ENCODE measurements at places on chromosomes 4 and X. TPM values are rescaled to one million over a fixed set of nuclear protein-coding genes. Genes with fewer than 3 reads are reported as not detected.

The EXOC1 gene
- total RNA-seq, result 32.9 TPM

The TET2 gene
- total RNA-seq, result 24.7 TPM

DNA sequence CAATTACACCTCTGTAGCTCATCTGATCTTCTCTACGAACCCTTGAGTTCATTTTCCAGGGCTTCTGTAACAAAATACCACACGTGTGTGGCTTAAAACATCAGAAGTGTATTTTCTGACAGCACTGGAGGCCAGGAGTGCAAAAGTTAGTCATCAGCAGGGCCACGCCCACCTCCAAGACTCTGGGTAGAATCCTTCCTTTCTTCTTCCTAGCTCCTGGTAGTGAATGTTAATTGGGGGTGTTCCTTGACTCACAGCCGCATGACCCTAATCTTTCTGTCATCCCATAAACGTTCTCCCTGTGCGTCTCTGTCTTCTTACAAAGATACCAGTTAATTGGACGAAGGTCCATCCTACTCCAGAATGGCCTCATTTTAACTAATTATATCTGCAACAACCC lies 115.0 kb downstream of the TRIML1 start:
- no peaks in the 10 kb centered on the region for H3K36me3 ChIP-seq
- no peak overlapping the region for H3K27ac ChIP-seq
- H3K4me3 ChIP-seq, result no peak overlapping the region
- DNase-seq, result no peak

DNA sequence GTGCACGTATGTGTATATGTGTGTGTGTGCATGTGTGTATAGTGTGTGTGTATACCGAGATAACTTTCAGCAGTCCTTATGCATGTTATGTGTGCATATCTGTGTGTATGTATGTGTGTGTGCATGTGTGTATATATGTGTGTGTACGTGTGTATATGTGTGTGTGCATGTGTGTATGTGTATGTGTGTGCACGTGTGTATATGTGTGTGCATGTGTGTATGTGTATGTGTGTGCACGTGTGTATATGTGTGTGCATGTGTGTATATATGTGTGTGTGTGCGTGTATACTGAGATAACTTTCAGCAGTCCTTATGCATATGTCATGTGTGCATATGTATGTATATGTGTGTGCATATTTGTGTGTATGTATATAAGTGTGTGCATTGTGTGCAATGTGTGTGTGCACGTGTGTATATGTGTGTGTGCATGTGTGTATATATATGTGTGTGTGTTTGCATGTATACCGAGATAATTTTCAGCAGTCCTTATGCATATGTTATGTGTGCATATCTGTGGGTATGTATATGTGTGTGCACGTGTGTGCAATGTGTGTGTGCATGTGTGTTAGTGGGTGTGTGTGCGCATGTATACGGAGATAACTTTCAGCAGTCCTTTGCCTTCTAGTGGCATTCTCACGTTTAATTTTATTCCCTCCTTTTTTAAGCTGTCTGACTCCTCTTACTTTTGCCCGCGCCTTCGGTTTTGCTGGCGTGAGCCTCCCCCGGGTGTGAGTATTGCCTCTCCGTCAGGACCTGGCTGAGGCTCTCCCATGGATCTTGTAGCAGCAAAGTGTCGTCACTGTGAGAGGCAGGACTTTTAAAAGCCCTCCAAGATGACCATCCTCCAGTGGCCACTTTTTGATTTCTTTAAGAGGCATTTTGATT lies 99.6 kb upstream of the SHOX start:
- no peaks in the 10 kb centered on the region for H3K4me1 ChIP-seq
- no peaks in the 10 kb centered on the region for H3K27me3 ChIP-seq
- no peaks in the 10 kb centered on the region for H3K36me3 ChIP-seq

DNA sequence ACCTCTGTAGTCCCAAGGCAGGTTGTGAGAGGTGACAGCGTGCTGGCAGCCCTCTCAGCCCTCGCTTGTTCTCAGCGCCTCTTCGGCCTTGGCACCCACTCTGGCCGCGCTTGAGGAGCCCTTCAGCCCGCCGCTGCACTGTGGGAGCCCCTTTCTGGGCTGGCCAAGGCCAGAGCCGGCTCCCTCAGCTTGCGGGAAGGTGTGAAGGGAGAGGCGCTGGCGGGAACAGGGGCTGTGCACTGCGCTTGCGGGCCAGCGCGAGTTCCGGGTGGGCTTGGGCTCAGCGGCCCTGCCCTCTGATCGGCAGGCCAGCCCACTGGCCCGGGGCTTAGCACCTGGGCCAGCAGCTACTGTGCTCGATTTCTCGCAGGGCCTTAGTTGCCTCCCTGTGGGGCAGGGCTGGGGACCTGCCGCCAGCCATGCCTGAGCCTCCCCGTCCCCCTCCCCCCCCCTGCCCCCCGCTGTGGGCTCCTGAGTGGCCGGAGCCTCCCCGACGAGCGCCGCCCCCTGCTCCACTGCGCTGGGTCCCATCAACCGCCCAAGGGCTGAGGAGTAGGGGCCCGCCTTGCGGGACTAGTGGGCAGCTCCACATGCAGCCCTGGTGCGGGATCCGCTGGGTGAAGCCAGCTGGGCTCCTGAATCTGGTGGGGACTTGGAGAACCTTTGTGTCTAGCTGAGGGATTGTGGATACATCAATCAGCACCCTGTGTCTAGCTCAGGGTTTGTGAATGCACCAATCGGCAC lies 347.6 kb downstream of the KLHL13 start:
- no peaks in the 10 kb centered on the region for H3K36me3 ChIP-seq
- no peak for DNase-seq
- no peaks in the 10 kb centered on the region for H3K27me3 ChIP-seq
- H3K4me1 ChIP-seq, result no peaks in the 10 kb centered on the region

DNA sequence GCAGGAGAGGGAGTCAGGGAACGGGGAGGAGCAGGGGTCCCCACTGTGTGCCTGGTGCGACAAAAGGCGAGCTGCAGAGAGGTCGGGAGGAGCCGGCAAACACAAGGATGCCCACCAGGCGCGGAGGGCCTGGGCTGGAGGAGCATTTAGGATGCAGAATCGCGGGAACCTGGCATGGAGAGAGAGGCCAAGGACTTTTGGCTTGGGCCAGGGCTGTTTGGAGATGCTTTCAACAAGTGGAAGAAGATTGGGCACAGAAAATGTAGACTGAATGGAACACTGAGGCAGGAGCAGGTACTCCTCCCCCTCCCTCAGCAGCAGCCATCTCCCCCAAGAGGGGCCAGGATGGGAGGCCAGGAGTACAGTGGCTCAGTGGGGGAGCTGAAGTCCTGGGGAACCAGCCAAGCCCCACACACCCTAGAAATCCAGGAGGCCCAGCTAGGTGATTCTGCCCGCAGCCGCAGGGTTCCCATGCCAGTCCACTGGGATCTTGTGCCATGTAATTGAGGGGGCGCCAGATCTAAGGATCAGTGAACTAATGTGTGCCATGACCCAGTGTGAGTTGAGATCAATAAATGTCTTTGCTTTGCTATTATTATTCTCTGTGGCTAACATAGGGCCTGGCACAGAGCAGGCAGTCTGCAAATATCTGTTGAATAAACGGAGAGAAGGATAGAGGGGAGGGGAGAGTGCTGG lies 1.1 kb upstream of the ABLIM2 start:
- H3K4me1 ChIP-seq, result no peaks in the 10 kb centered on the region
- peaks cover 16% of the 10 kb centered on the region for H3K27me3 ChIP-seq
- peak overlapping the region; percentile 98 for H3K4me3 ChIP-seq
- H3K27ac ChIP-seq, result no peak overlapping the region
- no peaks in the 10 kb centered on the region for H3K36me3 ChIP-seq
- DNase-seq, result no peak

GRCh38 chr4:70559211-70559830 lies 32.7 kb upstream of the AMBN start:
- no peaks in the 10 kb centered on the region for H3K36me3 ChIP-seq
- H3K4me3 ChIP-seq, result no peak overlapping the region
- H3K27me3 ChIP-seq, result no peaks in the 10 kb centered on the region
- H3K27ac ChIP-seq, result no peak overlapping the region
- H3K4me1 ChIP-seq, result no peaks in the 10 kb centered on the region

- H3K4me1 ChIP-seq, result peaks cover 13% of the 10 kb centered on the region
- peaks cover 31% of the 10 kb centered on the region for H3K36me3 ChIP-seq
- DNase-seq, result no peak
- H3K27me3 ChIP-seq, result no peaks in the 10 kb centered on the region
- H3K4me3 ChIP-seq, result no peak overlapping the region
Observed at GRCh38 chr4:173446416-173446815, 47.5 kb upstream of the SCRG1 start.

DNA sequence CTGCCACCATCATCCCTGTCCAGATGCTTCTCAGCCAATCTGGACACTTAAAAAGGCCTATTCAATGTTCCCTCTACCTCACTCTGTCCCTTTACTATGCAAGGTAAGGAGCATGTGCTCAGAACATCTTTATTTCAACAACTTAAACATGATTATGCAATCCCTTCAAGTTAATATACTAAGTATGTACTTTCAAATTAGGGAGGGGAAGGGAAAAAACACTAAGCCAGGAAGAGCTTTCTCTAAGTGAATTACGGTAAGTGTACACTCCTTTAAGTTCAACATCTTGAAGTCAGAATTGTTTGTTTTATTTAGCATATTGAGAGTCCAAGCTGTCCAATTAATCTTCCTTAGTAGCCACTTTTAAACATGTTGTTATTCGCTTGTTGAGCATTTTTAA lies 14.1 kb downstream of the SLC10A7 start:
- H3K4me3 ChIP-seq, result no peak overlapping the region
- H3K27ac ChIP-seq, result no peak overlapping the region
- H3K27me3 ChIP-seq, result no peaks in the 10 kb centered on the region
- H3K36me3 ChIP-seq, result peaks cover 52% of the 10 kb centered on the region
- DNase-seq, result no peak

GRCh38 chrX:136162827-136163570 lies 15.7 kb downstream of the FHL1 start:
- H3K4me1 ChIP-seq, result no peaks in the 10 kb centered on the region
- DNase-seq, result no peak
- no peaks in the 10 kb centered on the region for H3K36me3 ChIP-seq
- H3K4me3 ChIP-seq, result no peak overlapping the region
- peaks cover 6% of the 10 kb centered on the region for H3K27me3 ChIP-seq

DNA sequence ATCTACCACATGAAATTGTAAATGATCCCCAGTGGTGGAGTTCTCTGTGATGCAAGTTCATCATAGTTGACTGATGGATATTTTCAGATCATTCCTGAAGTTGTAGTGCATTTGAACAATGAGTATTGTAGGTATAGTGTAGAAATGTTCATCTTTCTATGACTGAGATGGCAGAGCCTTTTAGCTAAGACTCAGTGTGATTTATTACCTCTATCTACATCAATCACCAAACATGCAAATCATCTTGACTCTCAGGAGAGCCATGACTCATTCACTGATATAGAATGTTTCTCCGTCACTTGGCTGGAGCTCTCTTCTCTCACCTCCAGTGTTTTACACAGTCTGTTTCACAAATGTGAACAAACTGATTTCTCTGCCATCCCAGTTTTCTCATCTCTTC lies 392.6 kb downstream of the IL1RAPL1 start:
- no peaks in the 10 kb centered on the region for H3K36me3 ChIP-seq
- no peak overlapping the region for H3K4me3 ChIP-seq

DNA sequence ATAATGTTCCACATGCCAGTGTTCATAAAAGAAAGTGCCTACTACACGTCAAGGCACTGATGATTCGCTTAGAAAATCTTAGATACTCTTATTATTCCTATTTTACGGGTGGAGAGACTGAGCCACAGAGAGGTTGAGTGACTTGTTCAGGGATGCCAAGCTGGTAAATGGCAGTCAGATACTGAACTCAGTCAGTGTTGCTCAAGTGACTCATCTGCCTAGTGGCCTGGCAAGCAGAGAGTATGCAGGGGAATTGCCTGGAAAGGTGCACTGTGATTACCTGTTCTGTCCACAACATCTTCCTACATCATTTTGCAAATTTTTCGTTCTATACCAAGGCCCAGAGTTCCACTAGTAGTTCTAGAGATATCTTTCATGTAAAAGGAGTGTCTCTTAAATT lies 68.4 kb downstream of the RAPGEF2 start:
- DNase-seq, result no peak
- peaks cover 59% of the 10 kb centered on the region for H3K4me1 ChIP-seq
- no peaks in the 10 kb centered on the region for H3K27me3 ChIP-seq
- no peak overlapping the region for H3K4me3 ChIP-seq
- H3K27ac ChIP-seq, result no peak overlapping the region
